Hematopoietic multipotent progenitor cell treated with erythropoietin and hydrocortisone succinate and interleukin-3 and kit ligand, for 8 days (in vitro differentiated cells): ENCODE measurements at places on chromosomes 4 and X.

GRCh38 chr4:142817442-142817841 lies 28.7 kb downstream of the INPP4B start:
- DNase-seq, result peak; percentile 77

GRCh38 chr4:23999714-24000469 lies 110.0 kb upstream of the PPARGC1A start:
- no peak for DNase-seq

DNA sequence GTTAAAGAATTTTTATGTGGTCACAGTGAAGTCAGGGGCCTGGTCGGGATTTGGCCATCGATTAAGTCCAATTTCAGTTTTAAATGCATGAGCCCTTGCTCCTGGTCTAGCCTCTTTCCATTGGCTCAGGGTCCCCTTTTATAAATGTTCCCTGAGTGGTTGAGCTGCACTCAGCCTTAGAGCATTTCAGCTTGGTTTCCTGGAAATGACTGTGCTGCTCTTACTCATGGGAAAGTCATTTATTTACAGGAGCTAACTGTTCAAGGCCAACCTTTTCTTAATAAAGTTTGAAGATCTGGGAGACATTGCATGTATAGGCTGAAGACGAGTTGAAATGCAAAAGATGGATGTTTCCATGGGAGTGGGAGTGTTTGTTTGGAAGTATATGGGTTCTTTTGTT lies 98.8 kb upstream of the CLNK start:
- no peak for DNase-seq

DNA sequence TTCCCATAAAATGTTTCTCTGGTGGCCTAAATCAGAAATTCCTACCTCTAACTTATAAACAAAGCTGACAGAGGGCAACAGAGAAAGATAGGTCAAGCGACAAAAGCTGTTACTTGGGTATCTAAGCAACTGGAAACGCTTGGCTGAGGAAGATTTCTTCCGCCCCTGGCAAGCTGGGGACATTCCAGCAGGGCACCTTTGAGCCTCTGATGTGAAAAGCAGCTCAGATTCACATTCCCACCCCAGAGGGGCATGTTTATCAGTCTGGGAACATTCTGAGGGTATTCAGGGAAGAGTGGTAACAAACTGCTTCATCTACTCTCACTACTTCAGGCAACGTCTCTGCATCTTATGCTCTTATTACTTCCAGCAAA lies 3.5 kb upstream of the CDS1 start:
- DNase-seq, result no peak

- no peak for DNase-seq
Measured at GRCh38 chr4:156623376-156623775, 348.2 kb downstream of the PDGFC start.

GRCh38 chr4:55733932-55734331 lies 85.7 kb upstream of the EXOC1L start:
- peak; percentile 90 for DNase-seq

DNA sequence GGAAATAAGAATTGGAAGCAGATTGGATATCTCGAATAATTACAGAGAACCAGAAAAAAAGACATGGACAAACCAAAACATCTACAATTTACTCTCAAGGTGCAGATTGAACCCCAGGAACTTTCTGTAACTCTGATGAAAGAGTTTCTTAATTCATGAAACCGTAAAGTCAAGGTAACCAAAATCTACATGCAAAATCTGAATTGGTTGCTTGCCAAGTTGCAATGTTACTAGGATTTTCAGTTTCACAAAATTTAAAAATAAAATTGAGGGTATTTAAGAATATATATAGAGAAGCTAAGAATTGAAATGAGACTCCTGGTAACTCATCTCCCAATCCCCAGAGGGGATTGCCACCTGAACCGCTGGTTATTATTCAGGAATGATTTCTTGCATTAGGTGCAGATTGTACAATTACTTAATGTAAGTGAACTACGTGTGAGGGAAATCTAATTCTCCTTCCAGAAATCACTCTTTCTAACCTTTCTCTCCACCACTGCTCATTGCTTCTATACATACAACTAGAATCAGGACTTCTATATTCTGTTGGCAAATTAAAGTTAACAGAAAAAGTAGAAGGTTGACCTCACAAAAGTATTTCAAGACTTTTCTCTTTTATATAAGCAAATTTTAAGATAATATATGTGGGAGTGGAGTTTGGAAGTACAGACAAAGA lies 221.5 kb upstream of the NDST4 start:
- no peak for DNase-seq

- DNase-seq, result no peak
Measured at GRCh38 chr4:186727169-186727976, 3.7 kb upstream of the FAT1 start.

- no peak for DNase-seq
Measured at GRCh38 chrX:30904186-30904585, 15.1 kb upstream of the TAB3 start.

DNA sequence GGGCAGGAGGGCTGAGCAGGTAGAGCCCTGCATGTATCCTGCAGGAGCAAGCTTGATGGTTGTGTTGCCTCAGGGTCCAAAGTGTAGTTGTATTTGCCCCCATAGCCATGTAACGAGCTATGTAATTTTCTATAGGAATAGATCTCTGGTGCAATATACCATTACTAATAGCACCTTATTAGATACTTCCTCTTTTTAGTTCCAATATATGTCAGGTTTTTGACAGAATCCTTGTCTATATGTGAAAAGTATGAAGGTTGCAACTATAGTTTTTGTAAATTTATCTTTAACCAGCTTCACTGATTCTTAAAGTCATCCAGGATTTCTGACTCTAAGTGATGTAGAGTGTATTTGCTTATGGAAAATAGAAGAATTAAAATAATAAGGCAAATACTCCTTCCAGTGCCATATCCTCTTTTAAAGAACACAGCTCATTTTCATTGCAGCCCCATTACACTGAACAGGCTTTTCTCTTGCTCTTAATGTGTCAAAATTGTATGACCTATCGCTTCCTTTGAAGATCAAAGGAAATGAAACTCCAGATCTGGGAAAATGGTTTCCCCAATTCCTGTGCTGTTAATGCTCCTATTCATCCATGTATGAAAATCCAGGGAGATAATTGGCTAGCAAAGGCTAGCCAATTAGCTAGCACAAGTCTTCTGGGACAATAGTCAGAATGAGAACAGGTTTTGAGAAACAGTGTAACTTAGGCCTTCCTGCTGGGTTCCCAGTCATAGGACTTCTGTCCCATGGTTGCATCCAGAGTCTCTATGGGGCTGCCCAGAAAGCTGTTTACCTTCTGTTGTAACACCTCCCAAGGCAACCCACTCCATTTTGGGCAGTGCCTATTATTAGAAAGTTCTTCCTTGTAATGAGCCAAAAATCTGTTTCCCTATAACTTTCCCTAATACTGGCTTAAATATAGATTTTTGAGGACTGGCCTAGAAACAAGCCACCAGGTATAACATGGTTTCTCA lies 90.6 kb downstream of the TSPAN7 start:
- DNase-seq, result no peak

GRCh38 chr4:67762086-67762485 lies 7.9 kb upstream of the GNRHR start:
- DNase-seq, result no peak

DNA sequence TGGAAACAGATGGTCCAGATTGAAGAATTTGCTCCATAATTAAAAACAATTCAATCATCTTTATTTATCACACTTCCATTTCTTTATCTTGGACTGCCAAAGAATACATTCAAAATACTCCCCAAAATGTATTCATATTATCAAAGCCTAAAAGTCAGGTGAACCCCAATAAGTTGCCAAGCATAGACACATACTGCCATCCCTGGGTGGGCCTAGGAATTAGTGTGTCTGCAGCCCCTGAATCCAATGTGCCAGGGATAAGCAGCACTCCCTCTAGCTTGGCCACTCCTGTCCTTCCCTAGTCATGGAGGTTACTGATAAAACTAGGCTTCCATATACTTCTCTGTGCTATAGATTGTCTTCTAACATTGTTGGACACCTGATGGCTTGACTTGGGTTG lies 199.9 kb downstream of the TENM3 start:
- no peak for DNase-seq

DNA sequence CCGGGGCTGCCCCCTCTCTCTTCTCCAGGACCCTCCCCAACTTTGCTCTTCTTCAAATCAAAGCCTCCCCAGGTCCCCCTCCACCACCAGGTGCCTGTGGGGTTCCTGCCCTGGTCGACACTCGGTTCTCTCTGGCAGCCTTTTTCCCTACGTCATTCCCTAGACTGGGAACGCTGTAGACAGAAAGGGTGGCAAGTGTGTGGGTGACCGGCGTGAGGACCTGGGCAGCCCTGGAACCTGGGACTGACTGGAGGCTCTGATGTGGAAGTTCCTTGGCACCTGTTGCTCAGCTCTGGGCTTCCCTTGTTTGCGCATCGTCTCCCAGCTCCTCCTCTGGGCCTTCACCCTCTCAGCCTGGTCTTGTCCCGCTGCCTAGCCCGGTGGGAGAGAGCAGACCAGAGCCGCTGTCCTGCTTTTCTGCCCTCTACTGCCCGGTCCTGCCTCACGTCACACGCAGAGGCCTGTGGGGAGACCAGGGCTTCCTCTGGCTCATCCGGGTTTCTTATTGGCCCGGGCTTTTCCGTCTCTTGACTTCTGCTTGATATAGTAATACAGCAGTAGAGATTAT lies 1.3 kb downstream of the TACC3 start:
- no peak for DNase-seq

DNA sequence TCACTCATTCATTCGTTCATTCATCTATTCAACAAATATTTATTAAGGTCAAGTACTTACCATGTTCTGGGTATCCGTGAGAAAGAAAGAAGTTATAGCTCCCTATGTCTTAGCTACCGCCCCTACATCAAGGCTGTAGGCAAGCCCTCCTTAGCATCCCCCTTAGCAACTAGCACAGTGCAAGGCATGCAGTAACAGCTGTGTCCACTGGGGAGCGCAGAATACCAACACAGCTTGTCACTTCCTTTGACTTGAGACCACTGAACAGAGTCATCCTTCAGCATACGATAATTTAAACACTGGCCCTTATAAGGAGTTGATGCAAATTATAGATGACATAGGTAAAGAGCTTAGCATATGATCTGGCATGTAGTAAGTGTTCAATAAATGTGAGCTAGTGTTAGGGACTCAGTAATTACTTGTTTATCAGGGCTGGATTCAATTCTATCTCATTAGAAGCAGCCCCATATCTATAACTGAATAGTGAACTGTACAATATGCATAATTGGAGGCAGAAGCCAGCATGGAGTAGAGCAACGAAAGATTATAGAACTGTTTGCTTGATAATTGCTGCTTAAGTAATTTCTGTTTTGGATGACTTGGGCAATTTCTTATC lies 8.7 kb downstream of the KIAA1210 start:
- DNase-seq, result peak; percentile 51

GRCh38 chrX:46754036-46754435 lies 4.9 kb downstream of the SLC9A7 start:
- DNase-seq, result no peak

GRCh38 chrX:138765051-138765450 lies 53.5 kb upstream of the FGF13 start:
- DNase-seq, result no peak

GRCh38 chr4:110055158-110055768 lies 142.6 kb downstream of the EGF start:
- no peak for DNase-seq
